ENCODE measurements at places on chromosomes 16 and 17.

DNA sequence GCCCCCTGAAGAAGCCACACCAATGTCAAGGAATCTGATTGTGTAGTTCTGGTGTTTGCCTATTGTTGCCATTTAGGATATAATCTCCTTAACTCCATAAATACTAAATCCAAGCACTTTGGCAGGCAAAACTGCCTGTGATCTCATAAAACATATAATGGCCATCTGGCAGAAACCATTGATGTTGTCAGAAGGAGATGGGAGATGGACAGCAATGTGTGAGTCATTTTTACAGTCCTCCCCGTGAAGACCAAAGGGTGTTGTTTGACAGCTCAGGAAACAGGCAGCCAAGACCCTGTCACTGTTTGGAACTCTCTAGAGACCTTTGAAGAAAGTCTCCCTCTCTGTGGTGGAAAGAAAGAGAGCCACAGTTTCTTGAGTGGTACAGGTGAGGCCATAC is 454.1 kb downstream of the HS3ST3B1 start:
- no peak for DNase-seq

- DNase-seq: no peak
These were observed 396.2 kb upstream of the KIF2B start for GRCh38 chr17:53426505-53426904.

GRCh38 chr17:57106107-57106835 is 21.2 kb downstream of the AKAP1 start:
- peak; percentile 17 for DNase-seq

GRCh38 chr16:56282451-56282850 is 91.2 kb downstream of the GNAO1 start:
- no peak for DNase-seq

DNA sequence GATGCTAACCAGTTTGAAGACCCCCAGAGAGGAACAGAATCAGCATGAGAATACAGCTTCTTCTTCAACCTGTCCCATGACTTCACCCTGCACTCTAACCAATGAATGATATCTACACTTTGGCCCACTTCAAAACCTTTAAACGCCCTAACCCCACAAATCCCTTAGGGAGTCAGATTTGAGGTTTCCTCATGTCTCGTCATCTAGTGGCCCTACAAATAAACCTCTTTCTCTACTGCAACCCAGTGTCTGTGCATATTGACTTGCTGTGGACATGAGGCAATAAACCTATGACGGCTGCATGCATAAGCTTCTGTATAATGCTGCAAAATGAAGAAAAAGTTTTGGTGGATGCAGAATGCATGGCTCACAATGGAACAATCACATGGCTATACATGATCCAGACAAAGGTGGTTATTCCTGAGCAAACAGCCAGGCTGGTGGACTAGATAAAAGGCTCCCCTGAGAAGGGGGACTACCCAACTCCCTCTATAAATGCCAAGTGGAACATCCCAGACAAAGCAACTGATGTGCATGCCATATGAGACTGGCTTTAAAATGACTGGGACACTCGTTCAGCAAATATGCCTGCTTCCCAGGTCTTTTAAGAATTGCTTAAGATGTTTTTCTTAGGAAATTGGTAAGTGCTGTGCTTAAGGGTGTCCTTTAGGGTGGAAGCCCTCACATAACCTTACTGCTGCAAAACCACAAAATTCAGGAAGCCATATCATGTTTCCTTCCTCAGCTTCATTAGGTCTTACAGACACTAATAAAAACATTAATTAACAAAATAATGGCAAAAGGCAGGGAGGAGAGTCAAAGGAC is 12.2 kb downstream of the N4BP1 start:
- no peak for DNase-seq

GRCh38 chr16:2370721-2371120 is 30.2 kb upstream of the ABCA3 start:
- DNase-seq: peak; percentile 11

DNA sequence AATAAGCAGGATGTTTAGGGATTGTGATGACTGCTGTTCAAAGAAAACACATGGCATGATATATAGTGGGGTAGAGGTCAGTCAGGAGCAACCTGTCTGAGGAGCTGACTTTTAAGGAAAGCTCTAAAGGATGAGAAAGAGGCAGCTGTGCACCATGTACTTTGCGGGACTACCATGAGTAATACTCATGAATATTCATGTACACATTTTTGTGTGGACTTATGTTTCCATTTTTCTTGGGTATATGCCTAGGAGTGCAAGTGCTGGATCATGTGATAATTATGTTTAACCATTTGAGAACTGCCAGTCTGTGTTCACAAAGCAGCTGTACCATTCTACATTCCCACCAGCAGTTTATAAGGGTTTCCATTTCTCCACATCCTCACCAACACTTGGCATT is 35.8 kb downstream of the BEAN1 start:
- no peak for DNase-seq

DNA sequence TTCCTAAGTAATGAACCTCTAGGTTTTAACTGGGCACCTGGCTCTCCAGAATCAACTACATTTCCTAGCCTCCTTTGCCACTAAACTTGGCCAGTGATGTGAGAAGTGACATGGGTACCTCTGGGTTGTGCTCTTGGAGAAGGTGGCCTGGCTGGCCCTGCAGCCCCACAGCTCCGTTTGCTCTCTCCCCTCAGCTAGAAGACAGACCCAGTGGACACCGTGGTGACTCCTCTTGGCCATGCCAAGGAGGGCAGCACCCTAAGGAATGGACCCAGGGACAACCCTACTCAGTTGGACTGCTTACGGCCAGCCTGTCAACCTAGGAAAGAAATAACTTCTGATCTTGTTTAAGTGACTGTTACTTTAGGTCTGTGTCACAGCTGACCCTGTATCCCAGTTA is 151.4 kb downstream of the TMEM132E start:
- no peak for DNase-seq

GRCh38 chr17:29771546-29771945 is 148.8 kb upstream of the CORO6 start:
- DNase-seq: no peak

DNA sequence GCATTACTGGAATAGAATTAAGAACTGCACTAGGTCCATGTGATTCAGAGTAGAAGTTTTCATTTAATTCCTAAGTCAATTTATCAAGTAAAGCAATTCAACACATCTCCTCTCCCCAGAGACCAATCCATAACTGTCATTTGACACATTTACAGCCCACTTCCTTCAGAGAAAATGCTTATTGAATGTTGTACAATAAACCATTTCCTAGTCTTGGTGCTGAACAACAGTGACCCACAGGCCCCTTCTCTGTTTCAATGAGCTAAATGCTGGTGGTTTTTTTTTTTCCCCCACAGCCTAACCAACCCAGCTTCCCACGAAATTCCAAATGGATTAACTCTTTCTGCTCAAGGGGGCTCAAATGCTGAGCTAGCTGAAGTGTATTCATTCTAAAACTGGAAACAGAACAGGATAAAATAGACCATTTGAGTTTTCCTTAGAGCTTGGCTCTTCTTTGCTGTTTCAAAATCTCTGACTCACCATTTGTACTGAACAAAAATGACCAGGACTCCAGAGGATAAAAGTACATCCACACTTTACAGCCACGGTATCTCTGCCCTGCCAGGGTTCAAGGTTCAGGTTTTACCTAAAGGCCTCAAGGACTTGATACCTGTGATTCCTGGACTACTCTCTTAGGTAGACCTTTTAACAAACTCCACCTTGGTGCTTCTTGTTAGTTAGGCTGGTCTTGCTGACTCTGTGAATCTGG is 62.3 kb downstream of the TMEM100 start:
- no peak for DNase-seq

DNA sequence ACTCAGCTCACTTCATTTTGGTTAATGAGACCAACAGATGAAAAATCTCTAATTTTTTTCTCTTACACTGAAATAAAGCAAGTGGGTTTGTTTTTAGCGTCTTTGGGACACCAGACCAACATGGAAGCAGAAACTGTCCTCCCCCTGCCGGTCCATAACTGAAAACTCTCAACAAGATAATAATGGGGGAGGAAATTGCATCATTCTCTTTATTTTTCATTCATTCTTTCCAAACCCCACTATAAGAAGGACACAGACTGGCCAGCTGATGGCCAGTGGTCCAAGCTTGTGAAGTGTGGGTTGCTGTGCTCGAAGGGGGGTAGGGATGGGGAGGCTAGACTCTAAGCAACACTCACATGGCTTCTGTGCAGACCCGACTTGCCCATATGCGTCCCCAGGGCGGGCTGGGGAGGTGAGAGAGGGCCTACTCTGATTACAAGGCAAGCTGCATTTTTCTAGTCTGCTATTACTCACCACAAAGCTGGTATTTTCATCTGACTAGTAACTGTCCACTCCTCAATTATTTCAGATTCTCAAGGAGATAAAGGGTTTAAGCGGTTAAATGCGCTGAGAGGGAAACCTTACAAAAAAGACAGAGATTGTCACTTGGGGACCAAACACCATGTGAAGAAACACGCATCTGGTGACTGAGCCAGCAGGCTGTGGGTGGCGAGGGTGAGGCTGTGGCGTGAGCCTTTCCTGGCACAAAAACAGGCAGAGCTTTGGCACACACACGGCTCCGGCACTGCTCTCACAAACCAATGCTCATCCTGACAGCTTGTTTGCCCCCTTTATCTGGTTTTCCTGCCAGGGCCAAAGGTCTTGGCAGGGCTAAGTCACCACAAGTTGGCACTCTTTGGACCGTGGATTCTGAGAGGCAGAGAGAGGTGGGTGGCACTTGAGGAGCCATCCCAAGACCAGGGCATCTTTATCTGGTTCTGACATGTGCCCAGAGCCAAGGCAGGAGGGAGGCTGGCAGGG is 38.2 kb downstream of the MARF1 start:
- DNase-seq: no peak

DNA sequence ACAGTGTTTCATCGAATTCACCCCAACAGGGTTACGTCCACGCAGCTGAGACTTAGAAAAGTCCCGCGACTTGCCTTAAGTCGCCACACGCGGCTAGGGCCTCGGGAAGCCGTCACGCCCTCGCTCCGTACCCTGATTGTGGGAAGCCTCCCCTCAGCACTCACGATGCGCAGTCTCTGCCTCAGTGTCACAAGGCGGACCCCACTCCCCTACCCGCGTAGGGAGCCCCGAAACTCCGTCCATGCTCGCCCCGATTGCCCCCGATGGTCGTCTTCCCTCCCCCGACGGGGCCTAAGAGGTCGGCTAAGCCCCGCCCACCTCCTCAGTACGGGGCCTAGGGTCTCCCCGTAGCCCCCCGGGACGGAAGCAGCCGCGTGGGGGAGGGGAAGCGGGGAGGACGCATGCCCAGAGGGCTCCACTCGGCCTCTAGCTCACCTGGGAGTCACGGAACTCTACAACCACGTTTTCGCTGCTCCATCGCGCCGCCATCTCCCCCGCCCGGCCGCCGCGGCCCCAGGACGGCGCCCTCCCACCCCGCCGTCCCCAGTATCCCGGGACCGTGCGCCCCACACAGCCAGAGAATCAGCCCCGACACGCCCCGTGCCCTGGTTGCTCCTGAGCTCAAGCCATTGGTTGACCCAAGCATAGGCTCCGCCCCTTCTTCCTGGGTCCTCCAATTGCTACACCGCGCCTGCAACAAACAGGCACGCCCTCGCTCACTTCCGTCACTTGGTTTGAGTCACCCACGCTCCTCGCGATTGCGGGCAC is at the start of gene WDR59:
Gene WDR59, minus strand, starts transcription at position 595 of the 768 bp plus-strand sequence. Its CDS starts 106 bp downstream, at position 489.
- DNase-seq: peak; percentile 99

DNA sequence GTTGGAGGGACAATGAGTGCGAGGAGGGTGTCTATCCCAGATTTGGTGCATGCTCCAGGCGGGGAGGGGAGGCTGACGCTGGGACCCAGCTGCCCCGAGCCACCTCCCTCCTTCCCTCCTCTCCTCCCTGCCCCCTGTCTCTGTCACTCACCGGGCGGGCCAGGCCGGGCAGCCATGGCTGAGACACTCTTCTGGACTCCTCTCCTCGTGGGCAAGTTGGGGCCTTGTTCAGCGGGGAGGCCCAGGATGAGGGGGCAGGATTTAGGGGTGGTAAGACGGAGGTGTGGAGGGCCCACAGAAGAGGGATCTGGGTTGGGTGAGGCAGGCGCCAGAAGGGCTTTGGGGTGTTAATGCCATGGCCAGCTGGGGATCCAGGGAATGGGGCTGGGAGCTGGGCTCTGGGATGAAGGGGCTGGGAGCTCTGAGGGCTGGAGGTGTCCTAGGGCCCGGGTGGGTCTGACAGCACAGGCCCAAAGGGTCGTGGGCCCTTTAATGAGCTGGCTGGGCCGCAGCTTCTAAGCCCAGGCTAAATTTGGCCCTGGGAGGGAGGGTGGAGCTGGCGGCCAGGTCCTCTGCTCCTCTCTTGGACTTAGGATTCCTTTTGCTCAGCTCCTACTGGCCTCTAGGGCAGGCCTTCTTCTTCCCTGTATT is at the start of gene SGCA:
Gene SGCA, plus strand, starts transcription at position 139 of the 651 bp plus-strand sequence. Its CDS starts 36 bp downstream, at position 175.
- no peak for DNase-seq

DNA sequence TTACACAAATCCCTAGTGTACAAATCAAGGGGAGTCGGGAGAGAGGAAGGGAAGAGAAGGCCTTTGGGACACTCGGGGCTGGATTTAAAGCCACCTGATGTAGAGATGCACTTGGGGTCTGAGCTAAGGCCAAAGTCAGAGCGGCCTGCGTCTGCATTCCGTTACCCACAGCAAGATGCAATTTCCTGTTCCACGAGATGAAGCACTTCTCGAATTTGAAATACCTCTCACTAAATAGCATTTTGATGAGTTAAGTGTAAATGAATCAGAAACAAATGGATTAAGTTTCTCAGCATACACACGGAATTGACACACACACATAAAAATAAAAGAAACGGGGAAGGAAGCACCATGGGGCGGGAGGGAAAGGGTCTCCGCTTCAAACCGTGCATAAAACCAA is 386.0 kb downstream of the SOX9 start:
- DNase-seq: no peak

GRCh38 chr17:41404024-41404671 is 6.7 kb upstream of the KRT31 start:
- peak; percentile 81 for DNase-seq

- no peak for DNase-seq
These were observed 78.0 kb upstream of the AMZ2 start for GRCh38 chr17:68169840-68170239.

- no peak for DNase-seq
These were observed 20.0 kb upstream of the SLC35G3 start for GRCh38 chr17:35214192-35214591.

GRCh38 chr16:56363781-56364565 is 61.4 kb downstream of the AMFR start:
- DNase-seq: no peak

GRCh38 chr16:5328546-5328945 is 231.0 kb upstream of the EEF2KMT start:
- DNase-seq: no peak
